ENCODE measurements at places on chromosomes 1 and 21.

DNA sequence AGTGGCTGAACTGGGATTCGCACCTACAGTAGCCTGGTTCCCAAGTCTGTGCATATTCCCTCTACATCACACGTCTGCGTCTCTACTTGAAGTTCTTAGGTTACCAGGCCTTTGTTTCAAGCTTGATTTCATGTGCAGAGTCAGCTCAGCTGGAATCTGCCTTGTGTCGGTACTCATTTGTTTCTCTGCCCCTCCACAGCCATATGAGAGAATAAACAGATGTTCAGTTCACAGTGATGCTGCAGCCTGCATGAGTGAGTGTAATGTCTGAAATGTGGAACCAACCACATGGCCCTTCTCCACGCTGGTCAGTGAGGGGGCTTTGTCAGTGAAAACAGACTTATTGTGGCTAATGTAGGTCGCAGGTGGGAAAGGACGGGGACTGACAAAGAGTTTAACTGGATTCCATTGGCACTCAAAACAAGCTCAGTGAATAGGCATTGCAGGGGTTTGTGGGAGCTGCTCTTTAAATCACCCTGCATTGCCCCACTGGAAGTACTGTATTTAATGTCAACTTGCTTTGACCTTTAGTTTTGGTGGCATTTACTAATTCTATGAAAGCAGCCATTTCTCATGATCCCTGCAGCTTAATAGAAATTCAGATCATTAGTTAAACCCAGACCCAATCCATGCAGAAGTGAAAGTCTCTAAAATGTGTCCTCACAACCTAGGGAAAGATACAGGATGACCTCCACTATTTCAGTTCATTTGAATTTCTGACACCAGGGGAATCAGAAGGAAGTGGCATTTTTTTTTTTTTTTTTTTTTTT lies 136.4 kb upstream of the FAM78B start:
- no peak for DNase-seq

- DNase-seq = no peak
Observed at GRCh38 chr1:184859381-184860105, 104.9 kb upstream of the EDEM3 start.

GRCh38 chr1:161073474-161074121 lies 3.9 kb upstream of the ARHGAP30 start:
- no peak for DNase-seq

DNA sequence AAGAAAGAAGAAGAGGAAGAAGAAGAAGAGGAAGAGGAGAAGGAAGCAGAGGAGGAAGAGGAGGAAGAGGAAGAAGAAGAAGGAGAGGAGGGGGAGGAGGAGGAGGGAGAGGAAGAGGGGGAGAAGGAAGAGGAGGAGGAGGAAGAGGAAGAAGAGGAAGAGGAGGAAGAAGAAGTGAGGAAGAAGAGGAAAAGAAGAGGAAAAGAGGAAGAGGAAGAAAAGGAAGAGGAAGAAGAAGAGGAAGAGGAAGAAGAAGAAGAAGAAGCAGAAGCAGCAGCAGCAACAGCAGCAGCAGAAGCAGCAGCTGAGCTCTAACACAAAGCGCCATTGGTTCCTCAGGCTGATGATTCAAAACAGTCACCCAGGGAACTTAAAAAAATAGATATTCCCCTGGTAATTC lies 34.0 kb downstream of the DNAI4 start:
- DNase-seq = no peak

GRCh38 chr1:228666686-228667623 lies 68.3 kb upstream of the RHOU start:
- DNase-seq = no peak

- DNase-seq = no peak
Observed at GRCh38 chr1:238664139-238664538, 722.2 kb upstream of the CHRM3 start.

DNA sequence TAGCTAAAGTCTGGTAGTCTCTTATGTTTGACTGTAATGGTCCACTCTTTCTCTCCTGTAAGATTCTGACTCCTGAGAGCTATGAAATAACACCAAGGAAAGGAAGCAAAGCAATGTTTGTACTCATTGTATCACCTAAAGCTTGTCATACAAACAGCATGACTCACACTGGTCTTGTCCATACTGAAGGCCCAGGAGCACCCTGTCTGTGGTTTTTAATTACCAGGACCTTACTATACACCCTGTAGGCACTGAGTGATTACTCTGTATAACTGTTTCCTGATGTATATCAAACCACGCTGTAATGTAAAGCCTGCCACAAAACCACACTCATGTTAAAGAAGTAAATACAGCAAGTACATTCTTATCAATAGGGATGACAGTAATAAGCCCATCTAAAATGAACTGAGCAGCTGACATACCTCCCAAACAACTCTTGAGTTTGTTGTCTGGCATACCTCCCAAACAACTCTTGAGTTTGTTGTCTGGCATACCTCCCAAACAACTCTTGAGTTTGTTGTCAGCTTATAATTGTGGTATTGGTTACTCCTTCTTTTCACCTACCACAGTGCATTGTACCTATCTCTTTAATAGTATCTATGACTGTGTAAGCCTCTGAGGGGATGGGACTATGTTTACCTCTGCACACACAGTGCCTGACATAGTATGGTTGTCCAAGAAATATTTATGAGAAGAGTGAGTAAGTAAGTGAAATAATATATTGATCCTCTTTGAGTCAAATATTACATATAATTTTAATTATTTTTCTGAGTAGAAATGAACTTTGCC lies 11.6 kb upstream of the TNFSF18 start:
- no peak for DNase-seq

- peak; percentile 93 for DNase-seq
Observed at GRCh38 chr1:244834543-244835275, 749 bp upstream of the COX20 start.

DNA sequence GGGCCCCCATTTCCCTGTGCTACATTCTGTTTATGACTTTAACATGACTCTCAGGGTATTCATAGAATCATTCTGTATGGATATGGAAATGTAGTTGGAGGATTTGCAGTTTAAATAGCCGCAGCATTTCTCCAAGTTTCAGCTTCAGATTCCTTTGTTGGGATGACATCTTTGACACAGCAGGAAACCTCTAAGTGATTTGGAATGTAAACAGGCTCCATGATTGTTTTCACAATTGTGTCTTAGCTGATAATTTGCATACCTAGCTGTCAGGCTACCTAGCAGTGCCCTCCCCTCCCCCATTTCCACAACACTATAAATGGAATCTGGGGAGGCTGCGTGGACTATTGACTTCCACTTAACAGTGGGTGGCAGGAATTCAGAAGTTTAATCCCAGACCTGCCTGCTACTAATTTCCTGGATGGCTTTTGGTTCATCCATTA lies 290.2 kb downstream of the HLX start:
- no peak for DNase-seq

- DNase-seq = no peak
Observed at GRCh38 chr1:161733526-161733925, 12.2 kb downstream of the FCRLB start.

DNA sequence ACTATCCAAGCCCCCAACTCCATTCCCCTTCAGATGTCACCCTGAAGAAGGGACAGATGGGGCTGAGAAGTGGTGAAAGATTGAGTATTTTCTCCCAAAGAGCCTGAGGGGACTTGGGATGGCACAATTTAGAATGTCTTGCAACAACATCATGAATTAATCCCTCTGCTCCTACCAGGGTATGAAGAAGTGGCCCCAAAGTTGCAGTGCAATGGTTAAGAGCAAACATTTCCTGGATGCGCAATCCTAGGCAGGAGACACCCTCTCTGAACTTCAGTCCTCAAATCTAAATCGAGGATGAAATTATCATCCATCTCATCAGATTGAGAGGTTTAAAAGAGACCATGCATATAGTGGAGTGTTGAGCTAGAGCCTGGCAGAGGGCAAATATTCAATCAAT lies 28.6 kb upstream of the CITED4 start:
- DNase-seq = no peak

- DNase-seq = no peak
Observed at GRCh38 chr1:171081763-171082201, 8.9 kb upstream of the FMO3 start.

Measured in activated CD4-positive, alpha-beta T cell treated with anti-CD3 and anti-CD28 coated beads, Interleukin-2, amount 50 U/mL, for 48 hours (primary cell).